Stimulated activated naive CD8-positive, alpha-beta T cell treated with anti-CD3 and anti-CD28 coated beads, Interleukin-15, Interleukin-2, amounts not matched to agents 100 U/mL and 50 U/mL, for 24 hours (primary cell): ENCODE measurements at places on chromosomes 5 and 9.

DNA sequence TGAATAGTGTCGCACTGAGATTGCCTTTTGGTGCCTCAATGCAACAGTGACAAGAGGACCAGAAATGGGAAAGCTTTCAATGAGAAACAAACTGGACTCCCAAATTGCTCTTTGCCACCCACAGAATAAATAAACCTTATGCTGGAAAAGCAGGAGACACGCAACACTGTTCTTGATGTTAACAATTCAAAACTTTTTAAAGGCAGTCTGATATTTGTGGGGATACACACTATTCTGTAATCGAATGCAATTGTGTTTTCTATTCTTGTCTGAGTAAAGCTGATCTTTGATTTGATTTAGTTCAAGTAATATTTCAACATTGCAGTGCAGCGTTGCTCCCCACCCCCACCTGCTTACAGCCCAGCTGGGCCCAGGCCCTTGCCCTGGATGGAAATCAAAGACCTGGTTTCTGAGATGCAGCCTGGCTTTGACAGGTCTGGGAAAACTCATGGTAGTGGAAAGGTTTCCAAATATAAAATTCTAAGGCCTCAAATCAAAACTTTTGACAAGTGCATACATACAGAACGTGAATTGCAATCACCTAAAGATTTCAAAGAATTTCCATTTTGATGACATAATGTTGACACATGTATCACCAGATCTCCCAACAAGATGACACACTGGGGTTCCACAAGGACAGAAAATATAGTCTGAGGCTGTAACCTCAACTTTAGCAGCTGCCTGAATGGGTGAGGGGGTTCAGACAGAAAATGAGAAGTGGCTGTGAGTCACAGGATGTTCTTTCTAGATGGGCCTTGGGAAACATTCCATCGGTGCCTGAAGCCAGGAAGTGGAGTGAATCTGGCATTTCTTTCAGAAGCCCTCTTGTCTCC lies 55.1 kb downstream of the ABCA1 start:
- no peak for DNase-seq

GRCh38 chr5:138829341-138829740 lies 45.8 kb downstream of the LRRTM2 start:
- DNase-seq = no peak

DNA sequence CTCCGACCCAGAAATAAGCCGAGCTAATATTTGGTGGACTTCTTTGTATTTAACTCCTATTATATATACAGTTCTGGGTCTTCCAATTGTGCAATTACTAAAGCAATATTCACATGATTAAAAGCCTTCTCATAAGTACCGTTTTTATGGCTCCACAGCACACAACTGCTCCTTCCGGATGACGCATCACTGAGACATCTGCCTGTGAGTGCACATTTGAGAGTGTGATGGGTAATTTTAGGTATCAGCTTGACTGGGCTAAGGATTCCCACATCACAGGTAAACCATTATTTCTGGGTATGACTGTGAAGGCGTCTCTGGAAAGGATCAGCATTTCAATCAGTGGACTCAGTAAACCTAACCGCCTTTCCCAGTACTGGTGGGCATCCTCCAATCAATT lies 77.5 kb upstream of the SYK start:
- DNase-seq = no peak

DNA sequence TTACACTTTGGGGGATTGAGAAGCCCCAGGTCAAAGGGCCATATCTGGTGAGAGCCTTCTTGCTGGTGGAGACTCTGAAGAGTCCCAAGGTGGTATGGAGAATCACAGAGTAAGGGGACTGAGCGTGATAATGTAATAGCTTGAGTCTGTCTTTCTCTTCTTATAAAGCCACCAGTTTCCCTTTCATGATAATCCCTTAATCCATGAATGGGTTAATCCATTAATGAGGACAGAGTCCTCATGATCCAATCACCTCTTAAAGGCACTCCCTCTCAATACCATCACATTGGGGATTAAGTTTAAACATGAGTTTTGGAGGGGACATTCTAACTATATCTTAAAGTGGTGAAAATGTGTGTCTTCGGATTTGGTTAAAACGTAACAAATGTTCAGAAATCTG lies 21.5 kb downstream of the WDR36 start:
- DNase-seq = no peak

- no peak for DNase-seq
Measured at GRCh38 chr5:172727551-172727950, 43.4 kb downstream of the DUSP1 start.

DNA sequence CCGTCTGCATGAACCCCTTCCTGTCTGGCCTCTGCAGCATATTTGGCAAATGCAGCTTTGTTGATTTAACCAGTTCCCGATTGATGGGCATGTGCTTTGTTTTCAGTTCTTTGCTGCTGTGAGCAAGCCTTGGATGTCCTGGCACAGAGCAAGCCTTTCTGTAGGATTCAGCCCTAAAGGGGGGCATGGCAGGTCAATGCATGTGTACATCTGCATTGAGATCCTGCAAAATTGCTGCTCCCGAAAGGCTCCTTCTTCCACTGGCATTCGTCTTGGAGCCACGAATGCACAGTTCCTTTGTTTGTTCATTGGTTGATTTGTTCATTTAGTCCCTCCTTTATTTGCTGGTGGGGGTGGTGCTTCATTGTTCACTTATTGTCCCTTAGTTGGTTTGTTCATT lies 34.8 kb downstream of the COL5A1 start:
- DNase-seq = no peak

- DNase-seq = no peak
Measured at GRCh38 chr5:35436400-35437057, 181.1 kb upstream of the SPEF2 start.

- no peak for DNase-seq
Measured at GRCh38 chr9:128742401-128742800, 18.5 kb upstream of the ZDHHC12 start.

- DNase-seq = no peak
Measured at GRCh38 chr9:129351058-129351641, 173.1 kb upstream of the IER5L start.

GRCh38 chr5:126587551-126588390 lies 7.2 kb downstream of the ALDH7A1 start:
- DNase-seq = no peak

DNA sequence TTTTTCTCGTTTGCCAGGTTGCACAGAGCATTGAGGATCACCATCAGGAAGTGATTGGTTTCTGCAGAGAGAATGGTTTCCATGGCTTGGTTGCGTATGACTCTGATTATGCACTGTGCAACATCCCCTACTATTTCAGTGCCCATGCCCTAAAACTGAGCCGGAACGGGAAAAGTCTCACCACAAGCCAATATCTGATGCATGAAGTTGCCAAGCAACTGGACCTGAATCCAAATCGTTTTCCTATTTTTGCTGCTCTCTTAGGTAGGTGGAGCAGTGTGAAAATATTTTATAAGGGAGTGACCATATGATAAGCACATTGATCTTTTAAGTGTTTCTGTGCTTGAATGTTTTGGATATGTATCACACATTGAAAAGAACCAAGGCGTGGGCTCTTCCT lies 17.7 kb upstream of the FAM120AOS start:
- no peak for DNase-seq

DNA sequence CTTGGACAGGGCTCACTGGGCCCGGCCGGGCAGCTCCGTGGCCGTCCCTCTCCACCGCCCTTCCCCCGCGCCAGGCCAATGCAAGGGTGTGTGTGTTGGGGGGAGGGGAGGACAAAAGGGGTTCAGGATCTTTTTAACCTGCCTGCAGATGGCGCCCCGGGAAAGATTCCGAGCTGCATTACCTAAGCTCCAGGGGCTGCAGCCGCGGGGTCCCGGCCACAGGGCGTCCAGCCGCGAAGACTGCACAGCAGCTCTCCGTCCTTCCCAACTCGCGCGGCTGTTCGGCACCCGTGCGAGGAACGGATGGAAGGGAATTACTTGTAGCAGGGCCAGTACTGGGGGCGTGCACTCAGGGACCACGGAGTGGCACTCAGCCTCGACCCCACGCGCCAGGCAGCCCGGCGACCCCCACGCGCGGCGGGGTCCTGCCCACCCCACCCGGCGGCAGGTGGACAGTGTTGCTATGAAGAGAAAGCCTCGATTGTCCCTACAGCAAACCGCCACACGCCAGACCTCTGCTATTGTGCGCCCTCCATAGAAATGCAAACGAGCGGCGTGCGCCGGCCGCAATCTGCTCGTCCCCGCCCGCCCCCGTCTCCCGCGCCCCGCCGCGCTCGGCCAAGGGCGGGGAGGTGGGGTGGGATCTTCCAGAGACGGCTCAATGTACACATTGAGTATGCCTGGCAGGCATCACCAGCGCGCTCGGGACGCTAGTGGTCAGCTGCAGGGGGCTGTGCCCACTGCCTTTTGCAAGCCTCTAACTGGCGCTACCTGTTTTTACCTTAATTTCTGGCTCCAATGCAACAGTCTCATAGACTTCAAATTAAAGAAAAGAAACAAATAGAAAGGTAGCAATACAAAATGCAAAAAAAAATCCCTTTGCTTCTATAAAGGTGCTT lies 796 bp upstream of the GADD45G start:
- peak; percentile 59 for DNase-seq

DNA sequence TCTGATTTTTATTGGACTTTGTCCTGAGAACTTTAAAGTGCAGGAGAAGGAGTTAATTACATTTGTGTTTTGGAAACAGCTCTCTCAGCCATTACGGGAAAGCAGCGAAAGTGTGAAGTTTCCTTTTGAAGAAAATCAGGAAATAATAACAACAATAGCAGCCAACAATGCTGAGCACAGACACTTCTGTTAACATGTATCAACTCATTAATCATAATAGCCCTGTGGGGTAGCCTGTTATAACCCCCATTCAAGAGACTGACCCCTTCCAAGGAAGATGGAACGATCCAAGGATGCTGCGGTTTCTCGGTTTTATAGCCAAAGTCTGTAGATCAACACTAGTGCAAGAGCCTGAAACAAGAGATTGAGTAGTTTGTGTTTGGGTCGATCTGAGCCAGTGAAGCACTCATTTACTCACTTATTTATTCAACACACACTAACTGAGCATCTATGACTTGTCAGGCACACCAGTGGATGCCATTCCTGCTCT lies 195.5 kb downstream of the DRD1 start:
- DNase-seq = no peak

DNA sequence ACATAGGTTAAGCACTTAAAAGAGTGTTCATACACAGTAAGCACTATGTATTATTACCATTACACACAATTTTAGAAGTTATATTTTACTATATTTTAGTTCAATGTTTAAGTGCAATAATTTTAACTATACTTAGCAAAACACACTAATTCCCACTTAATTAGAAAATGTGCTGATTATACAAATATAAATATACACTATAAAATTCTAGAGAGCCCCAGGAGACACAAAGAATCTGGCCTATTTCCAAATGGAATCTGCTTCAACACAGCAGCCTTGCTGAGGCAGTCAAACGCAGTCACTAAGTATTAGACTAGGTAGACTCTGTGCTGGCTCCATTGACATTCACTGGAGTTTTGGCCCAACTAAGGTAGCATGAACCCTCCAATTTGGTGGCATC lies 160.9 kb downstream of the CETN3 start:
- no peak for DNase-seq

- peak; percentile 79 for DNase-seq
Measured at GRCh38 chr5:151150471-151151262, 6.9 kb downstream of the ANXA6 start.

GRCh38 chr9:34430843-34431437 lies 27.4 kb downstream of the FAM219A start:
- DNase-seq = peak; percentile 15

DNA sequence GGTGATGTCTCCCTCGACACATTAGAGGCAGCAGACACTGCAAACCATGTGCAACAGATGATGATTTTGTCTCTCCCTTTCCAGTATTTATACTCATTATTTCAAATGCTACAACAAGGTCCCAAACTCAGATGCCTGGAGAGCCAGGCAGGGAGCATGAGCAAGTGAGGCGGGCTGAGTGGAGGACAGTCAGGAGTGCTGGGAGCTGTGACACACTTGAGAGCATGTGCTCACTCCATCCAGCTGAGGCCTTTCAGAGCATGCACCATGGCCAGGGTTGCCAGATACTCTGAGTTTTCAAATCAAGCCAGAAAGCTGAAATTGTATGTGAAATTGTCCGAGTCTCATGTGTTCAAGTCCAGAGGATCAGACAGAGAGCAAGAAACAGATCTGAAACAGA lies 55.8 kb upstream of the SLC2A8 start:
- DNase-seq = no peak

DNA sequence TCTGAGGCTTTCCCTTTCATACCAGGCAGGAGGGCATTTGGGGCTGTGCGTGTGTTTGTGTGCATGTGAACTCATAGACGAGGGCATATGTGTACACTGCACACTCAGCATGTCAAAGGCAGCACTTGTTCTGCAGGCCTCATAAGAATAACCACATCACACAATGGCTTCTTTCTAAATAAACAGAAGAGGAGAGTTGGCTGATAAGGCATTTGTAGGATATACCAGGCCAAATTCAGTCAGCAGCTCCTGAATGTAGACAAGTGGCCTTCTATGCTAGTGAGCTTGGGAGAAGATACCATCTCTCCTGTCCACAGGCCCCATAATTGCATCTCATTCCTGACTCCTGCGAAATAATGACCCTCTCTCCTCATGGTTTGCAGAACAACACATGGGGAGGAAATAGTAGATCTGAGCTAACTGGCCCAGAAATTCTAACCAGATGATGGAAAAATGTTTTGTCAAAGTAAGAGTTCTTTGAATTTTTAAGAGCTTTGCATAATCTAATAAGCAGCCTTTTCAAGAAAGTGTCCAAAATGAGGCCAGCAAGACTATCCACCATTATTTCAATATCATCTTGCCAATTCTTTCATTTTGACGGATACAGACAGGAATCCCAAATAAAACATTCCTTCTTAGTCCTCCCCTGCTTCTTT lies 60.5 kb upstream of the GAS1 start:
- DNase-seq = no peak

GRCh38 chr5:88678770-88679381 lies 204.1 kb downstream of the MEF2C start:
- no peak for DNase-seq

DNA sequence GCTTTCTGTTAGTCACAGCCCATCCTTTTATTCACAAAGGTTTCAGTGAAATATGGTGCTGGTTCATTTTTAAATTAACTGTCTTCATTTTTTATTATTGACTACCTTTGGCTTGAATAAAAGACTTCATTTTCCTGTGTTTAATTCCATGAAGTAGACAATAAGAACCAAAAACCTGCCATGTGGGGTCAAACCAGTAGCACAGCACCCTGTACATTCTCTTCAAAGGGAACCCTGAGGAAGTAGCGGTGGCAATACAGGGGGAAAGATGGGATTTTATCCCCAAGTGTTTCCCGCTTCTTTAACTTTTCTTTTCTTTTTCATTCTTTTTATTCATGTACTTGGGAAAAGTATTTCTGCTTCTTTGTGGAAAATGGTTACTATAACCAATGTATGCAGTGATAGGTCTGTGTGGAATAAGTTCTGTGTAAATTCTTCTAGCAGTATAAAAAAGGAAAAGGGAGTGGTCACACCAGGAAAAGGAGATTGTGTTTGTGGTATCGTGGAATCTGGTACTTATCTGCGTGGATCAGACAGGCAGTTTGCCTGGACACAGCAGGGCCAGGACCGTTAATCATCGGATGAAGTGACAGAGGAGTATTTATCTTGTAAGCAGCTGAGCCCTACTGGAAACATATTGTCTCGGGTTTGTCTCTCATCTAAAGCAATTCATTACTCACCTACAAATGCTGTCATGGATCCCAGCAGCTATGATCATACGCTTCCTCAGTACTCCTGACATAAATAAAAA lies 94.2 kb downstream of the PPIC start:
- no peak for DNase-seq

- DNase-seq = no peak
Measured at GRCh38 chr9:71762900-71763653, 5.2 kb downstream of the CEMIP2 start.
